Metanephros (tissue), 2 donors: ENCODE measurements at places on chromosomes 16 and 17. TPM values are rescaled to one million over a fixed set of nuclear protein-coding genes. Genes with fewer than 3 reads are reported as not detected.

Gene CCL7
- not detected for total RNA-seq

Gene CIBAR2
- not detected for total RNA-seq

Gene SLC13A5
- 2.0 TPM for total RNA-seq

Gene NAGLU
- 33.8 TPM for total RNA-seq

Gene GRB7
- 35.7 TPM for total RNA-seq

Gene CCDC40
- 8.3 TPM for total RNA-seq

Gene GLIS2
- total RNA-seq = 23.4 TPM

Gene GRIN2A
- 5.3 TPM for total RNA-seq

Gene ARHGDIG
- 1.6 TPM for total RNA-seq

Gene TPSG1
- total RNA-seq = not detected

Gene CNGB1
- not detected for total RNA-seq

Gene CMTM1
- total RNA-seq = 4.3 TPM

Gene SDK2
- total RNA-seq = 19.2 TPM

Gene GAS7
- total RNA-seq = 37.9 TPM

Gene FNDC8
- not detected for total RNA-seq

Gene YPEL3
- total RNA-seq = 56.3 TPM

Gene ALDH3A1
- total RNA-seq = 3.6 TPM

Gene NAGPA
- total RNA-seq = 16.2 TPM

Gene SLC4A1
- total RNA-seq = 72.8 TPM

Gene NPIPA5
- total RNA-seq = not detected

Gene MEAK7
- total RNA-seq = 18.3 TPM

Gene TPSD1
- total RNA-seq = not detected

Gene LPCAT2
- total RNA-seq = 21.2 TPM

Gene TMEM238L
- total RNA-seq = 5.0 TPM

Gene YBX2
- 2.0 TPM for total RNA-seq

Gene TAT
- not detected for total RNA-seq

Gene MAF
- 69.1 TPM for total RNA-seq

Gene TBC1D28
- total RNA-seq = not detected

Gene CCL17
- 1.1 TPM for total RNA-seq
